T-cell (primary cell): ENCODE measurements at places on chromosomes 4 and X. TPM values are rescaled to one million over a fixed set of nuclear protein-coding genes. Genes with fewer than 3 reads are reported as not detected.

Gene APLN
- 0.06 TPM for total RNA-seq

Gene DDIT4L
- 0.19 TPM for total RNA-seq

Gene RTL9
- total RNA-seq: not detected

DNA sequence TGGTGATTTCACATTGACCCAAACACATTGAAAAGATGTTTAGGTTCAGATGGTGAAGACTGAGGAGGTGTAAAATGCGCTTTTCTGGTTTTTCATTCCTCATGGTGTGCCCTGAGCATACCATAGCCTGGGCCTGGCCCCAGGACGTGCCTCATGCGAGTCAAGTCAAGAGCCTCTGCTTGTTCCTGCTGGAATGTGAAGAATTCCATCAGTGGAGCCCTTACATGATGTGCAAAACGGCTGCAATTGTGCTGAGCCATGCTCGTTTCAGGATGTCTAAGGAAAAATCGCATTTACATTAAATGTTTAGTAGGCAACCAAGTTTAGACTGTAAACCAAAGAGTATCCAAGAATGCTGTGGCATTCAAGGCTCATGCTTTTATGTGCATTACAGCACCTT, 34.9 kb downstream of the GYG2 start:
- DNase-seq: no peak

DNA sequence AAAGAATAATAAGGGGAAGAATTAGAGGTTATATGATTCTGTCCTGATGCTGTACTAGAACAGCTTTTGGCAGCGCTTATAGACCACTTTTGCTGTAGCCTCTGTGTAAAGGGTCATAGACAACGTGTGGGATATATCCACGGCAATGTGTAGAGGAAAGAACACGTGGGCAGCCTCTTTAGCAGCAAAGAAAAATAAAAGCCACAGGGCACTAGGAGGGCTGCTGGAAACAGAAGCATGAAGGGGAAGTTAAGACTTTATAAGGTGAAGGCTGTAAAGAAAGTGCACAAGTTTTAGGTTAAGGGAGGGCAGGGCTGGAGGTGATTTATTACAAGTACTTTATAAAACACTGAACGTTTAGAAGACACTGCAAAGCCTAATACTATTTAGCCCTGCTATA, 20.1 kb upstream of the PHEX start:
- no peak for DNase-seq

DNA sequence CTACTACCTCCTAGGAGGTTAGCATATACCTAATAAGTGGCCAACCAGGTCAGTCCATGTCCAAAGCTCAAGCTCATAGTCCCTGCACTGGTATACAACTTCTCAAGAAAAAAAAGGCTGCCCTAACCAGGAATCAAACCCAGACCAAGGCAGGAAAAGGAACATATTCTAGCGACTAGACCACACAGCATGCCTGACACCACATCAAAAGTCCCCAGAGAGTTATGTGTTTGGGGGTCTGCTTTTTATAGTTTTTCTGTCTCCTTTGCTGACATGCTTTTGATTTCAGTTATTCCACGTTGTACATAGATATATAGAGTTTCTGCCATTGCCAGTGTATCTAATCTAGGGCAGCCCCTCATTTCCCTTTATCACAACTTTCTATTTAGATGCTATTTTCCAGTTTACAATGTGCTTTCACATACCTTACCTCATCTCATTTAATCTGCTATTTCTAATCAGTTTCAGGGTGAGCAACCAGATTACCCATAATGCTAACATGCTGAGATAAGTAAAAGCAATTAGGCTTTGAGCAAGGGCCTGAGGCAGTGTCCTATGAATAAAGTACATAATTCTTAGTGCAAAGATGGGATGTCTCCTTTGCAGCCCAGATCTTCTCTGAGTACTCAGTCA, 17.8 kb downstream of the ARHGEF6 start:
- DNase-seq: no peak

- DNase-seq: no peak
These were observed 2.5 kb downstream of the BMP3 start for GRCh38 chr4:81032771-81033684.

DNA sequence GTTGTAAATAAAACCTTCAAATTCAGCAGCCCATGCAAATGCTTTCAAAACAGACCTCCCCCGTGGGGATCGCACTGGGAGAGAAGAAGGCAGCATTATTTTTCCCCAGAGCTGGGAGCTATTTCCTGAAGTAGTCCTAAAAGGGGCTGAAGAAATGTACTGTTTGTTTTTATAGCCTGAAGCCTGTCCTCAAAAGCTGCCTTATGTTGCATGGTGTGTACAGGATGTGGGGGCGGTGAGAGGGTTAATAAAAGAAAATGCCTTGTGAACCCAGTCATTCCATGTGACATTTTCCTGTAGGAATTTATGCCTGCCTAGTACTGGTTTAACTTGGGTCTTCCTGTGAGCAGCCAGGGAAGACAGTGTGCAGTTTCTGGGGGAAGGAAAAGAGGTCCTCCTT, 144.1 kb downstream of the SOWAHB start:
- no peak for DNase-seq

DNA sequence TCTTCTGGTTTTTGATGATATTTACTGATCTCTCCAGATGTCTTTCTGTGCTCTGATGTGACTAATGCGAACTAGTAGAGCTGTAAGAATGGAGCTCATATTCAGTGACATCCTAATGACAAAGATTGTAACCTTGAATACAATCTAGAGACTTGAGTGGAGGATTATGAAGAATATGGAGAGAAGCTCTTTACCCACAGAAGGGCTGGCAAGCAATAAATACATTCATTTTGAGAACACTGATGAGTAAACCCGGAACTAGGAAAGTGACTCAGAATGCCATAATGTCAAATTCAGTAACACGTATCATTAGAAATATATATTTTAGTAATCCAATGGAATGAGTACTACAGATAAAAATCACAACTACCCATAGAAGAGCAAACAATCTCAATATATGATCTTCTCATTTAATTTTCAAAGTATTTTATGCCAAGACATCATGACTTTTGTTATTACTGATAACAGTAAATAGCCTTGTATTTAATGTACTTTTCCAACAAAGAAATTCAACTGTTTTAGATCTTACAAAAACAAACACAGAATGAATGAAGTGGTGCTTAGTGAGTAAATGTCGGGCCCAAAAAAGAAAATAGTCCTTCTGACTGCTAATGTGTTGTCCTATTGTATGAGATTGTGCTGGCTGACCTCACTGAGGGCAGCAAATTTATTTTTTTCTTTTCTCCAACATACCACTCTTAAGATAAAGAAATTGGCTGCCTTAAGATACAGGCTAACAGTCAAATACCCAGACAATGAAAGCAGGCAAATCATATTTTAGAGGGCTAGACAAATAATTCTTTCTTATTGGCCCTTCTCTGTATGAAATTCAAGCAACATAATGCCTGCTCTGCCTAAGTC, 49.2 kb upstream of the HDAC8 start:
- DNase-seq: no peak

DNA sequence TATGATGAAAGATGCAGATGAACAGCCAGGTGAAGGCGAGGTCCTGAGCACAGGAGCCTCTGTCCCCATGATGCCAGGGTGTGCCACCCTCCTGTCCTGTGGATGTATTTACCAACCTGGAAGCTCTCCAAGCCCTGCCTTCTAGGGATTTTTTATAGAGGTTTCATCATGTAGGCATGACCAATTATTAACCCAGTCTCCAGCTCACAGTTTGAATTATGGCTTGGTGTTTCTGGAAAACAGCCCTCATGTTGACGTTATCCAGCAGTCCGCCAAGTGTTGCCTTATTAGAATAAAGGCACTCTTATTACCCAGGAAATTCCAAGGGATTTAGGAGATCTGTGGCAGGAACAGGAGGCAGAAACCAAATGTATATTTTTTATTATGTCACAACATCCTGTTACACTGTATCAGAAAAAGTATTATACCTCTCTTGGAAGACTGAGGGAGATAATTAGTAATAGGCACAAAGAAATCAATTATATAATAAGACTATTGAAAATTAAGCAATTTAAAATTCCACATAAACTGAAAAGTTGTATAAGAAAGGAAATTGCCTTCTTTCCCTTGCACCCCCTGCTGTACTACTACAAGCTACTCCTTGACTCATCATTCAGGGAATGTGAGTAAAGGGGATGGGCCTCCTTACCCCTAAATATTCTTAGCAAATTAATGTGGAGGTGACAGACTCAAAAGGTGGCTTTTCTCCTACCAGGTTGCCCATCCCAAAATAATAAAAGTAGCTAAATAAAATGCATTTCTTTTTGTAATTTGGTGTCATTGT, 129.6 kb downstream of the ZNF330 start:
- DNase-seq: no peak

DNA sequence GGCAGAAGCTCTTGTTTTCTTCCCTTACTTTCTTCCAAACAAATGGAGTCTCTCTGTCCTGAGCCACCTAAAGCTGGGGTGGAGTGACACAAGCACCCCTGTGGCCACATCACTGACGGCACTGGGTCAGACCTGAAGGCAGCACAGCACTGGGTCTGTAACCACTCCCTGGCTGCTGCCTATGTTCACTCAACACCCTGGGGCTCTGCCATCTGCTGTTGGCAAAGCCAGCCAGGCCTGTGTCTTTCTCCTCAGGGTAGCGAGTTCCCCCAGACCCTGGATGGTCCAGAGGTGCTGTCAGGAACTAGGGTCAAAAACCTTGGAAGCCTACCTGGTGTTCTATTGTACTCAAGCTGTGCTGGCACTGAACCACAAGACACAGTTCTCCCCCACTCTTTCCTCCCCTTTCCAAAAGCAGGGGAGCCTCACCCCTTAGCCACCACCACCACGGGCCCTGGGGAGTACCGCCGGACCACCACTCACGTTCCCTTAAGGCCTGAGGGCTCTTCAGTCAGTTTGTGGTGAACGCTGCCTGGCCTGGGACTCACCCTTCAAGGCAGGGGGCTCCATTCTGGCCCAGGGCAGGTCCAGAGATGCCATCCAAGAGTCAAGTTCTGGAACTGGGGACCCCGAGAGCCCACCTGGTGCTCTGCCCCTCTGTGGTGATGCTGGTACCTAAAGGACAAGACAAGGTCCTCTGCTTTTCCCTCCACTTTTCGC, 31.5 kb downstream of the TMEM271 start:
- no peak for DNase-seq

DNA sequence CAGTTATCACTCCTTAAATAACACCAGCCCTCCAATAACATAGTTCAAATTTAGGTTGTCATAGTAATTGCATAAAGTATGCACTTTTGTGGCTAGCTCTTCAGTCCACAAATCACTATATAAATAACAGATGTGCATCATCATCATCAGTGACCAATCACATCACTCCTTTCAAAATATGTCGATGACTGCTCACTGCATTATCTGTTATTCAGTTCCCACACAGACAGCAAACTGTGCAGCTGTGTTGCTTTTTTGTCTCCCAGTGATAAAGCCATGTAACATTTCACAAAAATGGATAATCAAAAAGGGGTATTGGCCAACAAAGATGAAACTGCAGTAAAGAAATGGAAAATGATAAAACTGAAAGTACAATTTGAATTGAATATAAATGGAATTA, 205.4 kb downstream of the DCLK2 start:
- no peak for DNase-seq
